ENCODE measurements at places on chromosomes 3 and 15.

GRCh38 chr15:43118286-43118685 is 12.4 kb upstream of the UBR1 start:
- DNase-seq, result no peak

- no peak for DNase-seq
These were observed 52.3 kb downstream of the THSD4 start for GRCh38 chr15:71167445-71168165.

DNA sequence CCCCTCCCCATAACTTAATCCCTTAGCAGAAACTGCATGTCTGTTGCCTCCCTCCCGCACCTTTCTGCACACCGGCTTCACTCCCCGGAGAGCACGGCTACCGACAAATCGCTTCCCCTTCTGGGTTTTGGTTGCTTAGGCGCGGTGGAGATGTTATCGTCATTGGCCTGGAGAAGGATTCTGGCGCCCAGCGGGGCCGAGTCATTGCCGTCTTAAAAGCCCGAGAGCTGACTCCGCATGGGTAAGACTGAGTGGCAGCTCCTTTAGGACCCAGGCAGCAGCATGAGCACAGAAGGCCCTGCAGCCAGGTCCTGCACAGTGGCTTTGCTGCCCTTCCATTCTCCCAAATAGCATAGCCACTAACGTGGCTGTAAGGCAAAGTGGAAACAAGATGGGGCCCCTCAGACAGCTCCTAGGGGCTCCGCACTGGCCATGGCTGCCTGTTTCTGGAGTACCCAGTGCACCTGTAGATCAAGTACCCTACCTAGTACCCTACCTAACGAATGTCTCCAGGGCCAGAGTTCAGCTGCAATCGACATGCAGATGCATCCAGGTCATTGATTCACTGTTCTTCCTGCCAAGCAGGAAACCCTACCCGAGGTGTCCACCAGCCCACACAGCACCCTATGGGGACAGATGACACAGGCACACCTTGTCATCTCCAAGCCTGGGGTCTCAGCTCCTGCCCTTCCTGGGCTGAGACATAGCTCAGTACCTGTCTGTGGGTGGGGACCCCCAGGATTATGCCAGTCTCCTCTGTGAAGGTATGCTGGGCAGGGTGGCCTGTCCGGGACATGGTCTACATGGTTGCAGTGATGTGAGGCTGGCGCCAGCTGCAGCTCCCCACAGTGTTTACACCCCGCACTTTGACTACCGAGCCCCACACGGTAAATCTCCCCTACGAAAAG is 147.6 kb downstream of the LRRK1 start:
- DNase-seq, result no peak

GRCh38 chr3:118526758-118527513 is 507.7 kb downstream of the IGSF11 start:
- no peak for DNase-seq

- DNase-seq, result no peak
These were observed 29.1 kb upstream of the LXN start for GRCh38 chr3:158701420-158702065.

All from hematopoietic multipotent progenitor cell treated with erythropoietin and hydrocortisone succinate and interleukin-3 and kit ligand, for 6 days (in vitro differentiated cells).